Thymus (tissue), 14 donors: ENCODE measurements at places on chromosomes 12 and 14. TPM values are rescaled to one million over a fixed set of nuclear protein-coding genes. Genes with fewer than 3 reads are reported as not detected.

DNA sequence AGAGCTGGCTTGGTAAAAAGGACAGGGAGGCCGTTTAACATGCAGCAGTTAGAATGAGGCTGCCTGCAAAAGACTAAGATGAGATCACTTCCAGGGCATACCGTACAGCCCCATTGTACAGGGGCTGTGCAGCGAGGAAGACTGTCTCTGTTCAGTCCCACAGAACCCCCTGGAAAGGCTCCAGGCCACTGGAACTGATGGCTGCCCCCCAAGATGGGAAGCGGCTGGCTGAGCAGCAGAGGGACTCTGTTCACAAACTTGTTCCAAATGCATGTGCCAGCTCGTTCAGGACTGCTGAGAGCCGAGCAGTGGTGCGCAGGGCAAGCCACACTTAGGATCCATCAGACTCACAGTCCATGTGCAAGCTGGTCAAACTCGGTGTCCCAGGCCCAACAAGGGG is 82.9 kb downstream of the CHGA start:
- no peak for DNase-seq

DNA sequence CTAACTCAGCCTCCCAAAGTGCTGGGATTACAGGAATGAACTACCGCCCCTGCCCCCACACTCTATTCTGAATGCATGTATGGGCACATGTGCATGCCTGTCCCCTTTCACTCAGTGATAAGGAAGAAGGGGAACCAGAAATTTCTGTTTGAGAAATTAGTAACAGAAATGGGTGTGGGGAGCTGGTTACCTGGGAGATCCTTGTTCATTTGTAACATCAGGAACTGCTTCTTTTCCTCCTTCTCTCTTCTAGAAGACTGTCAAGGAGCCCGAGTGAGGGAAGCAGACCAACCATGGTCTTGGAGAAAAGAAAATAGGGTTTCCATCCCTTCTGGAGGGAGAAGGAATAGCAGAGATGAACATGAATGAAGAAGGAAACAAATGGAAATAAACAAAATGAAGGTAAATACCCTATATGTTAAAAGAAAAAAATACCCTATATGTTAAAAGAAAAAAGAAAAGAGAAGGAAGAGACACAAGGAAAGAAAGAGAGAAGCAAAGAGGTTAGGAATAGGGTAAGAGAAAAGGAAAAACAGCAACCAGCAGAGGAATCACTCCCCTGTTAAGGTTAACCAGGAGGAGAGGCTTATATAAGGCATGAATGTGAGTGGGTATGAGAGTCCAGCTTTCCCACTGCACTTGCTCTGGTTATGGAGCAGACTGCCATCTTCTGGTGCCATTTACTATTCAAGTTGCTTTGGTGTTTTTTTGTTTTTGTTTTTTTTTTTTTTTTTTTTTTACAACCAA is 3.3 kb downstream of the PPP1R3E start:
- DNase-seq, result no peak

DNA sequence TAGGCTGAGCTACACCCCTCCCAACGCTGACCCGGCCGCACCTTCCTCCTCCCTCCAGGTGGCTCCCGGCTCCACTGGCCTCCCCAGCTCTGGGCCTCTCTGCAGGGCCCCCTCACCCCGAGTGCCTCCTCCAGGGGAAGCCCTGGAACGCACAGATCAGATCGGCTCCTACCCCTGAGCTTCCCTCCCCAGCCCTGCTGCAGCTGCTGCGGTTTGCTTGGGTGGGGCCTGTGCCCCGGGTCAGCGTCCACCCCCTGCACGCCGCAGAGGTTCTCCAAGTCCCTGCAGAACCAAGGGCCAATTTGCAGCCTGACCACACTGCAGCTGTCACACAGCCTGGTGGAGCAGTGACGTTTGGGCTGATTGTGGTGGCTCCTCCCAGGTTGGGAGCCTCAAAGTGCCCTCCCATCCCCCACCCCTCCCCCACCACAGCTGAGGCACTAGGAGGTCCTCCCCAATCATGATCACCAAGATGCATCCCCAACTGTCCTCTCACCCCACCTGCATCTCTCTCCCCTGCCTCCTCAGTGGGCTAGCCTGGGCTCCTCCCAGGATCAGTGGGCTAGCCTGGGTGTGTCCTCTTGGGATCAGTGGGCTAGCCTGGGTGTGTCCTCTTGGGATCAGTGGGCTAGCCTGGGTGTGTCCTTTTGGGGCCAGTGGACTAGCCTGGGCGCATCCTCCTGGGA is 12.8 kb upstream of the FBRSL1 start:
- DNase-seq, result no peak

- DNase-seq, result no peak
Measured at GRCh38 chr12:48925304-48926011, at the start of gene FKBP11. TSS of gene FKBP11 (minus strand) at chr12:48925492. CDS start at chr12:48925428, 64 bp downstream.

Gene PDE3A
- 2.2 TPM for polyA plus RNA-seq
